Stimulated activated CD8-positive, alpha-beta memory T cell treated with anti-CD3 and anti-CD28 coated beads, Interleukin-7, amount 100 ng/mL, for 1 hour (primary cell): ENCODE measurements at places on chromosomes 4 and X.

- DNase-seq, result no peak
Observed at GRCh38 chr4:22635692-22636091, 57.0 kb upstream of the GBA3 start.

DNA sequence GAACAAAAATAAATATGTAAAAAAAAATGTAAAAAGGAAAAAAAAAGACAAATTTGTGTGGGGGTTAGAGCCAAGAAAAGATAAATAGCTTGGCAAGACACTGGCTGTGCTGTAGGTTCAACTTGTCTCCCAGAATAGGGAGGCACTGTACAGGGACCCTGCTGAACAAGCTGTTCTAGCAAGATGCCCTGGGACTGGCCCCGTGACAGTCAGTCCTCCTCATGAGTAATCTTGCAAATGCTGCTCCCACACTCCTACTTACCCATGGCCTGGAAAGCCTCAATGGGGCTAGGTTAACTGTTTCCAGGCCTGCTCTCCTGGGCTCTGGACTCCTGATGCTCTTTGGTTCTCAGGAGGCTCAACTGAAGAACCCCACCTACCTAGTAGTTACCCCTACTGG, 106.8 kb downstream of the ATG4A start:
- no peak for DNase-seq

- no peak for DNase-seq
Observed at GRCh38 chr4:83071116-83071515, 36.1 kb downstream of the COPS4 start.

- DNase-seq, result no peak
Observed at GRCh38 chrX:140123446-140123845, 158.1 kb upstream of the CXorf66 start.

GRCh38 chr4:152334931-152335330, 201.0 kb downstream of the FBXW7 start:
- DNase-seq, result no peak

DNA sequence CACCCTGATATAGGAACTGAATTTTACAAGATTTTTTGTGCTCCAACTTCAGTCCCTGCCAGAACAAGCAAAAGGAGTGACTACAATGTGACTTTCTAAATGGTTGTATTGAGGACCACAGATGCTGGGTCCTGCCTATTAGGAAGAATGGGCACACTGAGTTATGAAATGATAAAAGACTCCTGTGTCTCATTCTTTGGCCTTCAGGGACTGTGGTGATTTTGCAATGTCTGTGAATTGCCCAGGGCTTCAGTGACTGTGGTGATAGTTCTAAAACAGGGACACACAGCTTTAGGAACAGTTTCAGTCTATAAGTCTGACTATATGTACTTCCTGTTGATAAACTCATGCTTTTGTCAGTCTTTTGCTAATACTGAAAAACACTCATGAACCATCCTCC, 210.2 kb downstream of the DMD start:
- no peak for DNase-seq
